ENCODE measurements at places on chromosomes 1 and 21. TPM values are rescaled to one million over a fixed set of nuclear protein-coding genes. Genes with fewer than 3 reads are reported as not detected.

GRCh38 chr1:47937586-47938254 lies 59.5 kb downstream of the TRABD2B start:
- no peak for DNase-seq

DNA sequence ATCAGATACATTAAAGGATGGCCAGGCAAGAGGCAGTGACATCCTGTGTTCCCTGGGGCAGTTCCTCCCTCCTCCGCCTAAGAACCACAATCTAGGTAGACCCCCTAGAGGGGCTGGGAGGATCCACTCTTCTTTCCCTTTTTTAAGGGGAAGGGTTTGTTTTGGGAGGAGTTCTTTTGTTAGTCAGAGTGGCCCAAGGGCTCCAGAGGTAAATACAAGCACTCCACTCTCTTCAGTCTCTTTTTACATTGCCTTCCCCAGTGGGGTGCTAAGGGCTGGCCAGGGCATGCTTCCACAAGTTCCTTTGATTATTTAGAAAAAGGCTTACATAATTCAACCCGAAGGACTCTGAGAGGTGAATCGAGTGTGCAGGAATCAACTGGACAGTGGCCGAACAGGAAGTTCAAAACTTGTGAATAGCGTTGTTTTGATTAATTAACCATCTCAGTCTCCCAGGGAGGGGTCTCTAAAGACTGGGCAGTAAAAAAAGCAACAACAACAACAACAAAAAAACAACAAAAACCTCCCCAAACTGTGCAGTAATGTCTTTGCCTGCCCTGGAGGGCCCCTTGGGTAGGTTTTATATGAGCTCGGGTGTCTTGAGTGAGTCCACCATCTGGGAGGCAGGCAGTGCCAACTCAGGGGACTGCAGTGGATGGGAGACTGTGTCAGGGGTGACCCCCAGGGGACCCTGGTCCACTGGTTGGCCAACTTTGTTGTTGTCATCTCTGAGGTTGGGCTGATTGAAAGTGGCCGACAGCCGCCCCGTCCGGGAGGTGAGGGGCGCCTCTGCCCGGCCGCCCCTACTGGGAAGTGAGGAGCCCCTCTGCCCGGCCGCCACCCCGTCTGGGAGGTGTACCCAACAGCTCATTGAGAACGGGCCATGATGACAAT lies 33.2 kb upstream of the ENO1 start:
- DNase-seq, result no peak

- DNase-seq, result no peak
Measured at GRCh38 chr1:29563092-29563491, 326.8 kb downstream of the PTPRU start.

DNA sequence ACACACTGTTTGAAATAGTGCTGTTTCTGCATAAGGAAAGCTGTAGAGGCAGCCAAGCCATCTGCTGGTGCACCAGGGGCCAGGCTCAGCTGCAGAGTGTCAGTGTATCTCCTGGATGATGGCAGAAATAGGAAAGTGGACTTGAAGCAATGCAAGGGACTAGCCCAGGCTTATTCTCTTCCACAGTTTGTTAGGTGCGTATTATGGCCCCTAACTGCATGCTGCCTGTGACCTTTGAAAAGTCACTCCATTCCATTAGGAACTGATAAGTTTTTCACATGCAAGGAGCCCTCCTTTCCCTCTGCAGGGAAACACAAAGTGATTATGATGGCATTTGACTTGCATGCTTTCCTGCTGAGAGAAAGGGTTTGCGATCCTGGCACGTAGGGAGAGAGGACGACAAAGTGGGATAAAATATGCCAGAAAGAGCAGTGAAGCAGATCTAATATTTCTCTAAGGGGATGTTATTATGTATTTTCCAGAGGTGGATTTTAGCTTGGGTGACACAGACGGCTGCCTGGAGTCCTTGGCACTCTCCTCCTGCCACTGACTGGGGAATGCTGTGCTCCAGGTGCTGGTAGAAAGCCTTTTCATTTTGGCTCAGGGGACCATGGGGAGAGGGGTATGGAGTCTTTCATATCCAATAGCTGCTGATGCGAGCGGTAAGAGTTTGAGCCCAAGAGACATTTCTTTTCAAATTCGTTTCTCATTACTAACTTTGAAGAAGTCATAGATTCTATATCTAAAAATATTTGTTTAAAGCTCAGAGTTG lies 402.1 kb upstream of the B3GALT2 start:
- no peak for DNase-seq

Gene NUDT4B
- total RNA-seq, result not detected

Gene SMCP
- not detected for total RNA-seq
